ENCODE measurements at places on chromosomes 16 and 17.

DNA sequence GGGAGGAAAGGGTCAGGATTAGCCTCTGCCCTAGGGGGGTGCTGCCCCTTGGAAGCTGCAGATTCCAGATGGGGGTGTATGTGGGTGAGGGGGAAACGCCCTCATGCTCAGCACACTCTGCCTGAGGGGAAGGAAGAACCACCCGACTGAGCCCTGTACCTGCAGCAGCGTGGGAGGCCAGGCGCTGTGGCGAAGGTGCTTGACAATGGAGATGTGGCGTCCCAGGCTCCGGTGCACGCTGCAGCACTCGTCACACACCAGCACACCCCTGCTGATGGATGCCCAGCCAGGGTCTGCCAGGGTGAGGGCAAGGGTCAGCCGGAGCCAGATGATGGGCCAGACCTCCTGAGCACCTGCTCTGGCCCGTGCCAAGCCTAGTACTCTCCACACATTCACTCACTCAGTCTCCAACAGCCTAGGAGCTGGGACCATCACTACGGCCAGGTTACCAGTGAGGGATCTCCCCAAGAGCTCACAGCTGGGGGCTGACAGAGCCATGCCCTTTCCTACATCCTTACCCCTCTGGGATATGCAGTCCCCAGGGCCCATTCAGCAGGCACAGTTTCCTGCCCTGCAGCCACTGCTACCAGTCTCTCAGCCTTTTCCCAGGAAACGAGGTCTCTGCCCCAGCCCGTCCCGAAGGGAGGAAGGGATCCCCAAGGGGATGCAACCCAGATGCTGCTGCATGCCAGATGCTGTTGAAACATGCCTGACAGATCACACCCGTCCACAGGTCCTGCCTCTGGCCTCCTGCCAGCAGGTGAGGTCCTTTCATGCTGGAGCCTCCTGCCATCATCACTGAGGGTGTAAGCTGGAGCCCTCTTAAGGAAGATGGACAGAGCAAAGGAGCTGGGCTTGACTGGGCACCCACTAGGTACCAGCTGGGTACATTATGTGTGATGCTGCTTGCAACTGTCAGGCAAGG, 5.9 kb downstream of the GIT1 start:
- DNase-seq: peak; percentile 16

DNA sequence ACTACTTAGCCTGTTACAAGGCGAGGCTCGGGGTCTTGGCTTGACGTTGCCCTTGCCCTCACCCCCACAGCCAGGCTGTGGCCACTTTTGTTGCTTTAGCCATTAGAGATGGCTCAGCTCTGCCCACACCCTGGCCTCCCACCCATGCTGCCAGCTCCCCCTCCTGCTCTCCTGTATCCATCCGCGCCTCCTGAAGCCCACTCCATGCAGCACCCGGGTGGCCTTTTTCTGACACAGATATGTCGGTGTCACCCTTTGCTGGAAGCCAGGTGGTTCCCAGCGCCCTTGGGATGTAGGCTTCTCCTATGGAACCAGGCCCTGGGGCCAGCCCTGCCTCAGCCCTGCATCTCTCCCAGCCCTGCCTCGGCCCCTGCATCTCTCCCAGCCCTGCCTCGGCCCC, 9.7 kb downstream of the TSC2 start:
- DNase-seq: no peak

- no peak for DNase-seq
Measured at GRCh38 chr16:74561626-74562025, 45.3 kb downstream of the GLG1 start.

GRCh38 chr17:10069301-10069700, 129.1 kb downstream of the GAS7 start:
- DNase-seq: no peak

DNA sequence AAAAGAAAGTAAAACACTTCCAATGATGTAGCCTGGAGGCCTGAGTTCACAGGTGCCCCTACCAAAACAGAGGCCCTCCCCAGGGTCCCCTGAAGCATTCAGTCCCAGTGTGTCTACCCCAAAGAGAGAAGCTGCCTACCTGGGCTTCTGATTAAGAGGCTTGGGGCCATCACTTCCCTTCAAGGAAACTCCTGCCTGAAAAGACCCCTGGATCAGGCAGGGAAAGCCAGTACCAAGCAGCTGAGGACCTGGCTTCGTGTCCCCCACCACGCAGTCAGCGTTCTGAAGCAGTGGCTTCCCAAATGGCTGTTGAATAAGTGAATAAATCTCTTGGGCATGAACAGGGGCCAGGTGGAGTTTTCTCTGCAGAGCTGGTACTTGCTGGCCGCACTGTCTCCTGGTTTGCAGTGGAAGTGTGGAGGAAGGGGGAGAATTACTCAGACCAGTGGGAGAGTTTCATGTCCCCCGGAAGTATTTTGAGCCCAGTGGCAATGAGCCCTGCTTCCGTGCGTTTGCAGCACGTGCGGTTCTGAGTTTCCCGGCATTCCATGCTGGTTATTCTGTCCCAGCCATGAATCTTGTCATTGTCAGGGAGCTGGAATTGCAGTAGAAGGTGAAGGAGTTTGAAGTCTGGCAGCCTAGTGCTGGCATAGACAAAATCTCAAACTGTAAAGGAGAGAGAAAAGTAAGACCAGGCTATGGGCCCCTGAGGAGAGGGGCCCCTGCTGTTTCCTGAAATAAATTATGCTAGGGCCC, 27.0 kb downstream of the RMI2 start:
- DNase-seq: no peak

GRCh38 chr17:4789701-4789950, 862 bp downstream of the GLTPD2 start:
- peak; percentile 50 for DNase-seq

GRCh38 chr17:74825952-74826719, 33.5 kb downstream of the GRIN2C start:
- DNase-seq: no peak

- no peak for DNase-seq
Measured at GRCh38 chr17:2825253-2825970, 29.2 kb downstream of the RAP1GAP2 start.

- no peak for DNase-seq
Measured at GRCh38 chr17:55661963-55662834, 60.5 kb downstream of the TMEM100 start.

- no peak for DNase-seq
Measured at GRCh38 chr17:78361225-78361701, 1.4 kb upstream of the SOCS3 start.

GRCh38 chr16:81688182-81688581, 90.9 kb upstream of the PLCG2 start:
- DNase-seq: no peak

DNA sequence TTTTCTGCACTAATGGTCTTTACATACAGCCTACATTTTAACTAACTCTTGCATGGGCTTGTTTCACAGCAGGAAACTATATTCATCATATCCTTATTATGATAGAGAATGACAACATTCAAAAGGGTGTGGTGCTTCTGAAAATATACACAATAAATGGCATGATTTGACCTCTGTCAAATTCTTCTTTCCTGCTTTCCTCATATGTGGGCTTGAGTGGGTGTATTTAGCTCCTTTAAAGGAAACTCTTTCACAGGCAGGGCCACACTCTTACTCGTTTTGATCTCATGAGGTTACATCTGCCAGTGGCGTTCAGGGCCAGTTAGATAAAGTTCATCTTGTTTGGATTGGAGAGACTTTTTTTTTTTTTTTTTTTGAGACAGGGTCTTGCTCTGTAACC, 6.1 kb downstream of the SLC35G3 start:
- DNase-seq: no peak

GRCh38 chr16:87734644-87735043, 31.1 kb downstream of the KLHDC4 start:
- no peak for DNase-seq

DNA sequence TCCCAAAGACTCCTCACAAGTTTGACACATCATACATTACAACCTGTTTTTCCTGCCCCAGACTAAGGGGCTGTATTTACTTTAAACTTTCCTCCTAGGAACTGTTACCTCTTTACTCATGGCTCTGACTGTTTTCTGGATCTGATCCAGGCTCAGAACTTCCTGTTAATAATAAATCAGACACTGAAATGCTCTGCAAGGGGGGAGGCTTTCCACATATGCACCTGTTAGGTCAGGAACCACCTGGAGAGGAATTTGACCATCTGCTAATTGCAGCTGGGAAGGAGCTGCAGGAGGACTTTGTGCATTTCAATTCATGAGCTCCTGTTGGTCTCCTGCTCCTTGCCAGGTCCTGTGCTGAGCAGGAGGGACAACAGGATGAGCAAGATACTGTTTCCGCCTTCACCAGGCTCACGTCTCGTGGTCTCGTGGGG, 476.9 kb upstream of the CDH5 start:
- no peak for DNase-seq

- no peak for DNase-seq
Measured at GRCh38 chr16:31110106-31111034, 2.2 kb downstream of the BCKDK start.

GRCh38 chr17:44408786-44409185, 19.3 kb upstream of the ITGA2B start:
- DNase-seq: no peak

GRCh38 chr16:78742501-78743283, 643.2 kb downstream of the WWOX start:
- DNase-seq: no peak

GRCh38 chr17:81393684-81394376, 1.4 kb upstream of the BAHCC1 start:
- peak; percentile 85 for DNase-seq

DNA sequence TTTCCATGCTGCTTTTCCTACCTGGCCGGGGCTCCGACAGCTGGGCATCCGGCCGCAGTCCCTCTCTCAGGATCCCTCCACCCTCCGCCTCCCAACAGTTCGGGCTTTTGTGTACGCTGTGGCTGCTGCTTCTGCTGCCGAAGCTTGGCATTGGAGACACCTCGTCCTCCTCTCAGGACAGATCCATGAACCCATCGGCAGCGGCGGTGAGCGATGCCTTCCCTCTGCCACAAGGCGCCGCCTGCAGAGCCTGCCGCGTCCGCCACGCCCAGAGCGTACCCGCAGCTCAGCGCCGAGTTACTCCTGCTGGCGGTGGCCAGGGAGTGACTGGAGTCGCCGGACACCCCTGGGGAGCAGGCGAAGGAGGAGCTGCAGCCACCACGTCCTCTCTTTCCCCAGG, 2032.8 kb downstream of the TP53TG3F start:
- DNase-seq: no peak

DNA sequence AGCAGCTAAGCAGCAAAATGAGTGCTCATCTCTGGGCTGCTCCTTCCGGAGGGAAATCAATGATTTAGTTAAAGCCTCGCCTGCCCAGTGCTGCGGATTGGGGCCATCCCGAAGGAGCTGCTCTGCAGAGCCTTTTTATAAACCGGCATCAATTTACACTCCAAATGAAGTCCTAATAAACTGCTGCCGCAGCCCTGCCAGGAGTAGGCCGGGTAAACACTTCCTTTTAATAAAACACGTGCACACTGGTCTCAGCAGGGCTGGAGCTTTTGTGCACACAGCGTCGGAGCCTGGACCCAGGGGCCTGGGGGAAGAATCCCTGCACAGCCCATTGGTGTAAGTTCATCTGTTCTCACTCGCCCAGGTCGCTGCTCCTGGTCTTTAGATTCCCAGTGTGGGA, 79.6 kb upstream of the HS3ST2 start:
- DNase-seq: peak; percentile 3

DNA sequence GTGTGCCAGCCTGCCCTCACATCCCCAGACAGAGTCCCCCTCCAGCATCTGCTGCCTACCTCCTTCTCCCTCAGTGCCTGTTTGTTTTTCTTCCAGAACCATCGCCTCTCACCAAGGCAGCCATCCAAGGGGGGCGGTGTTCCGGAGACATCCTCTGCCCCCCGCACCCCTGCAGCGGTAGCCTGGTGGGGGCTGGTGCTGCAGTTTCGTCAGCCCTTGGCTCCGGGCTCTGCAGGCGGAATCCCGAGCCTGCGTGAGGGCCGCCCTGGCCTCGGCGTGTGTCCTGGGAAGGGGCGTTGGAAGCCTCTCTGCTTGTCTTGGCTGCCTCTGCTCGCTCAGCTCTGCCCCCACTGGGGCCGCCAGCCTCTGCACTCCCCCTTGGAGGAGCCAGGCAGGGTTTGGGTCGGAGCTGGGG, 126.0 kb upstream of the CIBAR2 start:
- DNase-seq: no peak

- no peak for DNase-seq
Measured at GRCh38 chr17:29575511-29576213, 7.2 kb downstream of the TP53I13 start.

DNA sequence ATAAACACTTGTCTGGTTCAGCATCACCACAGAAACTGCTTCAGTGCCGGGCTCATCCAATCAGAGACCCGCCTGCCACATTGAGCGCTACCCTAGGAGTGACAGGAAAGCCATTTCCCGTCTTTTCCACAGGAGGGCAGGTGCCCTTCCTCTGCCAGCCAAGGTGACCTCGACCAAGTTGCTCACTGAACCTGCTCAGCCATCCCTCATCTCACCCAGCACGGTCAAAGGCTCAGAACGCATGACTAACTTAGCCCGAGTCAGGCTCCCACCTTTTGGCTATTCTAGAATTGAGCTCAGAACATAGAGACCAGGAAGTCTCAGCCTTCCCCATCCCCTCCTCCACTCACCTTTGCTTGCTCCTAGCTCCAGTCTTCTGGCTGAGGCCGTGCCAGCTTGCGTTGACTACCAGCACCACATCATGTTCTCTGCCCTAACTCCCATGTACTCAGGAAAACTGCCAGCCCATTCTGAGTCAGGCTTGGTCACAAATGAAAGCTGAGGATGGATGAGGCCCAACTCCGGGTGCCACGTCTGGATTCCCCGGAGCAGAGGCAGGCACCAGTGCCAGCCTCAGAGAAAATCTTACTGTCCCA, 15.6 kb downstream of the MRPS23 start:
- no peak for DNase-seq

GRCh38 chr17:55264278-55264644, 499 bp upstream of the HLF start:
- DNase-seq: peak; percentile 37

- DNase-seq: no peak
Measured at GRCh38 chr16:89473791-89474414, 16.5 kb downstream of the ANKRD11 start.
